ENCODE measurements at places on chromosomes 13 and 19.
A peak's percentile ranks its signal among the peaks of the same experiment; 100 is the strongest.

GRCh38 chr19:33624586-33624985 lies 2.8 kb downstream of the CHST8 start:
- DNase-seq = no peak

- no peak for DNase-seq
These were observed 22.8 kb downstream of the SYDE1 start for GRCh38 chr19:15129856-15130585.

- DNase-seq = peak; percentile 47
These were observed 1.1 kb downstream of the HSPB6 start for GRCh38 chr19:35755550-35756376.

GRCh38 chr13:26678330-26678729 lies 82.3 kb downstream of the GPR12 start:
- DNase-seq = no peak

GRCh38 chr13:46858776-46859175 lies 38.1 kb downstream of the HTR2A start:
- no peak for DNase-seq

- DNase-seq = no peak
These were observed 147.6 kb downstream of the ZIC5 start for GRCh38 chr13:99823961-99824360.

GRCh38 chr13:67769987-67770341 lies 539.8 kb upstream of the PCDH9 start:
- DNase-seq = no peak

DNA sequence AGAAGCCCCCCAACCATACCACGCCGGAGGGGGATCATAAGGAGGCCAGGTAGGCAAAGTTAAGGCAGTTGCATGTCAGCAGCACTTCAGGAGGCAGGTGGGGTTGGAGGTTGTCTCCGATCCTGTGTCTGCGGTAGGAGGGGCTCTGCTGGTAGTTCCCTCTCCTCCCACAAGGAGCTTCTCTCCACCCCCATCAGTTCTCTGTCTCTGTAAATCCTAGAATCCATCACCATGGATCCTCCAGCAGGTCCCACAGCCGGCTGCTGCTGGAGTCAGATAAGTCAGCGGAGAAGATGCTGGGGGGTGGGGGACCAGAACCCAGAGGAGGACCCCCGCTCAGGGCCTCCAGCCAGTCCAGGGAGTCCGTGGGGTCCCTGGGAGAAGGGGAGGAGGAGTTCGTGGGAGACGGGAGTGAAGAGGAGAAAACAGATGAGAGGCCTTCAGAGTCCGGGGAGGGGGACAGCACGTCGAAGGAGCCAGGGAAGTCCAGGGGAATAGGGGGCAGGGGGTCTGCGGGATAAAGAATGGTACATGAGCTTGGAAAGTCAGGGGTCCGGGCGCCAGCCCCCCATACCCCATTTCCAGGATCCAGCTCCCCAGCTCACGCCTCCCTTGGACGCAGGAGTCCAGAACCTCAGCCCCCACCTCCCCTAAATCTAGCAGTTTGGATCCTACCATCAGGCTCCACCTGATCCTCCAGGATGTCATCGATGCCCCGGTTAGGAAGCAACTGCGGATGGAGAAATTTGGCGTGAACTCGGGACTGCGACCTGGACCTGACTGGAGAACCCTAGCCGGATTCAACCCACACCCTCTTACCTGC lies 6.3 kb downstream of the MAMSTR start:
- DNase-seq = no peak
